ENCODE measurements at places on chromosomes 7 and 10.

GRCh38 chr10:71605263-71605962 is 114.2 kb downstream of the C10orf105 start:
- no peak for DNase-seq

GRCh38 chr7:27615420-27616185 is 47.1 kb downstream of the HIBADH start:
- no peak for DNase-seq

GRCh38 chr10:74706966-74707365 is 119.4 kb upstream of the KAT6B start:
- DNase-seq: no peak

DNA sequence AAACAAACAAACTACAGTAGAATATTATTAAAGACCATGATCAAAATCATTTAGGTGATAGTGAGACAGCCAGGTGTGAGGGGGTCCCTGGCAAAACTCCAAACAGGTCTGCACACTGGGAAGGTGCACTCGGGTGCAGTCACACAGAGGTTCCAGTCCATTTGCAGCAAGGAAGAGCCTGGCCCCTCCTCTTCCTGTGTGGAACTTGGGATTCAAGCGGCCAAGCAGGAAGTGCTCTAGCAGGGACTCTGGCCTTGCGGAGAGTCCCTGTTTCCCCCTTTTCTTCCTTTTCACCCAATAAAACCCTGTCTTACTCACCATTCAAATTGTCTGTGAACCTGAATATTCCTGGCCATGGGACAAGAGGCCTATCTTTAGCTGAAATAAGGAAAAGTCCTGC is 181.8 kb downstream of the LRRTM3 start:
- DNase-seq: no peak

DNA sequence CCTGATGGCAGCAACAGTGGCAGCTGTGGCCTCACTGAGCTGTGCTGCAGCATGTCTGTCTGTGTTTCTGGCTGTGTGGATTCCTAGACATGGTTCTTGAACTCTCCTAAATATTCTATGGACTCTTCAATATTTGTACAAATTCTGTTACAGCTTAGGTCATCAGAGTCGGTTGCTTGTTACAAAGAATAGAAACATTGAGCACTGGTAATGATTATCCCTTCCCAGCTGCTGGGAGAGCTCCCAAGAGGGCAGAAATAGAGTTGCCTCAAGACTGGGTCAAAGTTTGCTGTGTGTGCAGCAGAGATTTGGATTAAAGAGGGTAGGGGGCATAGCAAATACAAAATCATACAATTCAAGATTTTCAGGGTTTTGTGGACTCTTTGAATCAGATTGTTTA is 337.1 kb upstream of the AKR1E2 start:
- no peak for DNase-seq

DNA sequence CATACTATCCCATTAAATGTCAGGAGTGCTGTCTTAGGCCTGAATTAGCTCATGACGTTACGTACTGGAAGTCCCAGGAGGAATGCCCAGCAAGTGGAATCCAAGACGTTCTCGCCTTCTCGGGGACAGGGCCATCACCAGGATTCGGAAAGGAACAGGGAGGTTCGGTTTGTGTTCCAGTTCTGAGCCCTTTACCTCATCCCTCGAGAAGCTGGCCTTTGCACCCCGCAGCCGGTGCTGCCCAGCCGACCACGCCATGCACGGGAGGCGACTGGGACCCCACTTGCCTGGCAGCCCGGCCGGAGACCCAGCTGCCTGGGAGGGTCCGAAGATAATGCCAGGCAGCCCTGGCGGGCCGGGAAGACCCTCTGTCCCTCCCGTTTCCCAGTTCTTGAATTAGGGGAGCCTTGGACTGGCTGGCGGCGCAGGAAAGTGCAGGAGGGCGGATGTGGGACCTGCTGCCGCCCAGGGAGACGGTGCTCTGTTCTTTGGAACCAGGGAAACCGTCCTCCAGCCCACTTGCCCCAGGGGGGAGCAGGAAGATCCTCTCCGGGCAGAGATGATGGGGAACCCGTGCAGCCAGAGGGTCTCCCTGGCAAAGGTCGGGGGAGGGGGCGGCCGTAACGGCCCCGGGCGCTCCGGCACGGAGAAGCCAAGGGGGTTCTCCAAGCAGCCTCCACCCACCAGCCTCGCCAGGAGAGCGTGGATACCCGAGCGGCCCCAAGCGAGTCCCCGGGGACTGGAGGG is 671 bp upstream of the CHST3 start:
- no peak for DNase-seq

DNA sequence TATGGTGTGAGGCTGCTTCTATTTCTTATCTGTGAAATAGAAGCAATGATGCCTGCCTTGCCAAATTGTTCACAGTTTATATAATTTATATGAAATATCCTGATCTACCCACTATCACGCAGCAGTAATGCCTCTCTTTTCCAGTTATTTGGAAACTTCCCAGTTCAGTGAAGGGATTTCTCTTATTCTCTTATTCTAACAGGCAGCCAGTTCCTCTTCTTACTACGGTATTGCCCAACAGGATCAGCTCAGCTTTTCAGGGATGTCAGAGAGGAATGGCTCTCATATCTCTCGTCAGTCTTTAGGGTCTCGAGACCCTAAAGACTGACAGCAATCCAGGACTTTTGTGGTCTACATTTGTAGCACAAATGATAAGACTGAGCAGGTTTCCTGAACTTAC is 215.6 kb downstream of the CREB5 start:
- no peak for DNase-seq

DNA sequence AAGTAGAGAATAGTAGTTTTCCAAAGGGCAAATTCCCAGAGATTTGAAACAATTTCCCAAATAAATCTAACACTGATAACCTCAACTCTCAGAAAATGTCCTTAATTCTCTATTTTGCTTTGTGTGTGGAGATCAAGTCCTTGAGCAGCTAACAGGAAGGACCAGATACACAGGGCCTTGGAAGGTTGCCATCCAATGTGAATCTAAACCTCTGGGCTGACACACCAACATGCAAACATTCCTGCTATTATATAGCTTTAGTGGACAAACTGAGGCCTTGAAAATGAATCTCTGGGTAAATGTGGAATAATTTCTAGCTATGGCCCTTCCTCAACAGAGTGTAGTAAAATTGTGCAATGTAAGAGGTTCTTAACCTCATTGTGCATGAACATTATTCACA is 44.1 kb upstream of the PARD3 start:
- DNase-seq: no peak

DNA sequence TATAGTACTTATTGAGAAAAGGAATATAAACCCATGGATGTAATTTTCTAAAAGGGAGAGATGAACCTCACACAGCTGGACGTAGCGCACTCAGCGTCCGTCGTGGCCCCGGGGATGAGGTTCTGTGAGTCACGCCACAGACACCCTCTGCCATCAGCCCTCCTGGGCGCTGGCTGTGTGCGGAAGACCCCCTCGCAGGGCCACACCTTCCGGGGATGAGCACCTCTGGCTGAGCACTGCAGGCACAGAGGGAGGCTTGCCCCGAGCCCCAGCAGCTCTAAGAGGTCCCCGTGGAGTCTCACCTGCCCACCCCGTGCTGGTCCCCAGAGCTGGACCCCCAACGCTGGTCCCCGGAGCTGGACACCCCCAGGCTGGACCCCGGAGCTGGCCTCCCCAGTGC is 215.8 kb downstream of the PTPRN2 start:
- no peak for DNase-seq

GRCh38 chr7:122384528-122384927 is 80.0 kb upstream of the FEZF1 start:
- no peak for DNase-seq

GRCh38 chr7:15554744-15555143 is 7.1 kb downstream of the AGMO start:
- DNase-seq: no peak
